ENCODE measurements at places on chromosomes 5 and 9. TPM values are rescaled to one million over a fixed set of nuclear protein-coding genes. Genes with fewer than 3 reads are reported as not detected.

GRCh38 chr5:41083306-41083705 lies 12.2 kb upstream of the MROH2B start:
- H3K4me1 ChIP-seq = no peaks in the 10 kb centered on the region
- no peak overlapping the region for H3K27ac ChIP-seq
- H3K4me3 ChIP-seq = no peak overlapping the region
- no peaks in the 10 kb centered on the region for H3K36me3 ChIP-seq
- no peaks in the 10 kb centered on the region for H3K27me3 ChIP-seq

- H3K27me3 ChIP-seq = no peaks in the 10 kb centered on the region
- H3K4me1 ChIP-seq = no peaks in the 10 kb centered on the region
- no peaks in the 10 kb centered on the region for H3K36me3 ChIP-seq
- no peak overlapping the region for H3K4me3 ChIP-seq
- no peak overlapping the region for H3K27ac ChIP-seq
These were observed 196.4 kb downstream of the TRPM3 start for GRCh38 chr9:70924895-70925547.

GRCh38 chr5:159884917-159885620 lies 31.2 kb upstream of the ADRA1B start:
- H3K27me3 ChIP-seq = no peaks in the 10 kb centered on the region
- H3K4me3 ChIP-seq = no peak overlapping the region
- H3K36me3 ChIP-seq = no peaks in the 10 kb centered on the region
- H3K4me1 ChIP-seq = no peaks in the 10 kb centered on the region
- no peak overlapping the region for H3K27ac ChIP-seq
- DNase-seq = no peak

GRCh38 chr9:125894566-125894965 lies 147.4 kb downstream of the PBX3 start:
- no peak overlapping the region for H3K4me3 ChIP-seq
- no peaks in the 10 kb centered on the region for H3K36me3 ChIP-seq
- H3K27ac ChIP-seq = no peak overlapping the region
- DNase-seq = no peak
- no peaks in the 10 kb centered on the region for H3K4me1 ChIP-seq

GRCh38 chr5:96876292-96876850 lies at the start of gene ERAP2:
Gene ERAP2, plus strand, starts transcription at chr5:96876500. Its CDS starts 3,186 bp downstream, at chr5:96879686.
- DNase-seq = no peak
- H3K36me3 ChIP-seq = no peaks in the 10 kb centered on the region
- H3K27ac ChIP-seq = peak within 1 kb of the TSS; percentile 72
- H3K4me1 ChIP-seq = peaks cover 10% of the 10 kb centered on the region

DNA sequence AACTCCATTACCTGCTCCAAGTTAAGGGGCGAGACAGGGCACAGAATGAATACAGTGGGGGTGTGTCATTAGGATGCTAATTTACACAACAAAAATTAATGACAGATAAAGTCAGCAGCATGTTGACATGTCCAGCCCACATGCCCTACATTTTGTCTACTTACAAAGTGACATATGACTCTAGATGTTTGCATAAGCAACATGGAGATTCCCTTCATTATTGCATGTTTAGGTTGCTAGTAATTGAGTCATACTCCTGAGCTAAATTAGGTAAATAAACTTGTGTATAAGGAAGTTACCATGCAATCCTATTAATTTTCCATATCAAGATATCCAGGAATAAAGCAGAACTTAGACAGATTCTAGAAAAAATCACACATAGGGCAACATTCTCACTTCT lies 232.2 kb downstream of the PDE4D start:
- H3K27ac ChIP-seq = no peak overlapping the region
- H3K4me1 ChIP-seq = peaks cover 6% of the 10 kb centered on the region
- no peak overlapping the region for H3K4me3 ChIP-seq
- no peak for DNase-seq
- H3K36me3 ChIP-seq = no peaks in the 10 kb centered on the region
- H3K27me3 ChIP-seq = no peaks in the 10 kb centered on the region

DNA sequence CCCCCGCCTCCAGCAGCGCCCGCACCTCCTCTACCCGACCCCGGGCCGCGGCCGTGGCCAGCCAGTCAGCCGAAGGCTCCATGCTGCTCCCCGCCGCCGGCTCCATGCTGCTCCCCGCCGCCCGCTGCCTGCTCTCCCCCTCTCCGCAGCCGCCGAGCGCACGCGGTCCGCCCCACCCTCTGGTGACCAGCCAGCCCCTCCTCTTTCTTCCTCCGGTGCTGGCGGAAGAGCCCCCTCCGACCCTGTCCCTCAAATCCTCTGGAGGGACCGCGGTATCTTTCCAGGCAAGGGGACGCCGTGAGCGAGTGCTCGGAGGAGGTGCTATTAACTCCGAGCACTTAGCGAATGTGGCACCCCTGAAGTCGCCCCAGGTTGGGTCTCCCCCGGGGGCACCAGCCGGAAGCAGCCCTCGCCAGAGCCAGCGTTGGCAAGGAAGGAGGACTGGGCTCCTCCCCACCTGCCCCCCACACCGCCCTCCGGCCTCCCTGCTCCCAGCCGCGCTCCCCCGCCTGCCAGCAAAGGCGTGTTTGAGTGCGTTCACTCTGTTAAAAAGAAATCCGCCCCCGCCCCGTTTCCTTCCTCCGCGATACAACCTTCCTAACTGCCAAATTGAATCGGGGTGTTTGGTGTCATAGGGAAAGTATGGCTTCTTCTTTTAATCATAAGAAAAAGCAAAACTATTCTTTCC lies 19.3 kb downstream of the CDKN2A start:
- H3K27me3 ChIP-seq = peaks cover 100% of the 10 kb centered on the region
- peaks cover 19% of the 10 kb centered on the region for H3K4me1 ChIP-seq
- H3K4me3 ChIP-seq = peak overlapping the region; percentile 4

GRCh38 chr5:15787681-15788080 lies 287.7 kb downstream of the FBXL7 start:
- H3K36me3 ChIP-seq = no peaks in the 10 kb centered on the region
- no peak overlapping the region for H3K4me3 ChIP-seq
- no peak for DNase-seq
- no peak overlapping the region for H3K27ac ChIP-seq

DNA sequence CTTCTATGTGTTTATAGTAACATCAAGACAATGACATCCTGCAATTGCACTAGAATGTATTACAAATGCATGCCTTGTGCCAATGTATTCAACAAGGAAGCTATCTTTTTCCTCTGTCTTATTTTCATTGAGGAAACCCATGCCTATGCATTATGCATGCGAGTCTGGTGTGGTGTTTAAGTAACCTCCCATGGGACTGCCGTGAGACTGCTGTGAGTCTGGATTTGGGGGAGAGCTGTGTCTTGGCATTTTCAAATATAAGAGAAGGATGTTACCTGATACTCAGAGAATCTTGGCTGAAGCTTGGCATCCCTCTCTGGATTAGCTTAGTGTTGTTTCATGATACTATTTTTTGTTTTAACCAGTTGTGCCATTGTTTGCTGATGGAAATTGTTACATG lies 98.3 kb downstream of the F2RL2 start:
- H3K27me3 ChIP-seq = no peaks in the 10 kb centered on the region
- no peak for DNase-seq
- no peak overlapping the region for H3K4me3 ChIP-seq

DNA sequence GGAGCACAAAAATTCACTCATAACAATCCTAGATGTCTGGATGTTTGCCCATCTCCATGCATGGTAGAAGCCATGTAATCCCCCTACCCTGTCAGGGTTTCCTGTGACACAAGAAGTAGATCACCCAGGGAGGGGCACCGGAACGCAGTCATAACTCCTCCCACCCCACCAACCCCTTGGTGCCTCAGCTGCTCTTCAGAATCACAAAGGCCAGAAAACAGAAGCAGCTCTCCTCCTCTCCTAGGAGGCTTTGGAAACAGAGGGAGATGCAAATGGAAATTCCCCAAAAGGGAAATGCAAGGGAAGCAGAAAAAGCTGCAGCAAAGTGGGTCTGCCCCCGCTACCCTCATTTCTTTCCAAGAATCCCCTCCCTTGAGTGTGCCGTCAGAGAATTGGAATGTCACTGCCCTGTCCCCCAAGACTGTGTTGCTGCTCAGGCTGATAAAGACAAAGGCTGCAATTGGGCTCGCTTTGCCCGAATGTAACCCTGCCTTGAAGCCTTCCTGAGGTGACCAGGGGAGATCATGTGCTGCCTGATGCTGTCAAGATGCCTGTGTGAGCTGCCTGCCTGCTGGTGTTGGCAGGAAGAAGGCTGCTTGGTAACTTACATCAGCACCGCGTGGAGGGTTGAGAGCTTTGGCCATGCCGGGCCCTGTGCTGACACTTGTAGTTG lies 65.5 kb upstream of the ABCA1 start:
- peaks cover 33% of the 10 kb centered on the region for H3K4me1 ChIP-seq
- peak; percentile 84 for DNase-seq
- H3K4me3 ChIP-seq = no peak overlapping the region
- H3K36me3 ChIP-seq = no peaks in the 10 kb centered on the region
- peak overlapping the region; percentile 96 for H3K27ac ChIP-seq

BAAT gene
- polyA plus RNA-seq = 0.74 TPM

KCNN2 gene
- polyA plus RNA-seq = 2.5 TPM

SPATA31C2 gene
- not detected for polyA plus RNA-seq

VLDLR gene
- polyA plus RNA-seq = 26.8 TPM

PRUNE2 gene
- polyA plus RNA-seq = 3.9 TPM

SPAAR gene
- polyA plus RNA-seq = 4.2 TPM

All from left lung (tissue), 14 donors.